ENCODE measurements at places on chromosomes 11 and 22. TPM values are rescaled to one million over a fixed set of nuclear protein-coding genes. Genes with fewer than 3 reads are reported as not detected.

DNA sequence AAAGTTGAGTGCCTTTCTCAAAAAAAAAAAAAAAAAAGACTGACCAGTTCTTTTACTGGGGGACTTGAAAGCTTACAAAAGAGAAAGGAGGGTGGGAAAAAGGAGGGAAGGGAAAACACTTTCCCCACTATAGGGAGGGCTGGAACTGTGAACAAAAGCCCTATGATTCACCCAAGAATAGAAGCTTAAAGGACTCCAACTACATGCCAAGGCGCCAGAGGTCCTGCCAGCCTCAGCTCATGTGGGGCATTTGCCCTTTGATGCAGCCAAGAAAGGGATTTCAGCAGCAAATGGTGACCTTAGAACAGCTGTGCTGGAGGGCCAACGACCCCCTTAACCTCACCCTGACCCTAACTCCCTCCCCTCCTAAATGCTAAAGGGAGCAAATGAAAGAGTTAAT, 160.0 kb downstream of the NTM start:
- H3K36me3 ChIP-seq: no peaks in the 10 kb centered on the region
- H3K4me3 ChIP-seq: no peak overlapping the region
- H3K27me3 ChIP-seq: no peaks in the 10 kb centered on the region

- H3K27me3 ChIP-seq: no peaks in the 10 kb centered on the region
- H3K4me1 ChIP-seq: no peaks in the 10 kb centered on the region
- DNase-seq: peak; percentile 71
- peaks cover 73% of the 10 kb centered on the region for H3K36me3 ChIP-seq
Observed at GRCh38 chr11:134242376-134242775, 10.8 kb downstream of the THYN1 start.

The SHISAL1 gene
- total RNA-seq: 0.22 TPM

DNA sequence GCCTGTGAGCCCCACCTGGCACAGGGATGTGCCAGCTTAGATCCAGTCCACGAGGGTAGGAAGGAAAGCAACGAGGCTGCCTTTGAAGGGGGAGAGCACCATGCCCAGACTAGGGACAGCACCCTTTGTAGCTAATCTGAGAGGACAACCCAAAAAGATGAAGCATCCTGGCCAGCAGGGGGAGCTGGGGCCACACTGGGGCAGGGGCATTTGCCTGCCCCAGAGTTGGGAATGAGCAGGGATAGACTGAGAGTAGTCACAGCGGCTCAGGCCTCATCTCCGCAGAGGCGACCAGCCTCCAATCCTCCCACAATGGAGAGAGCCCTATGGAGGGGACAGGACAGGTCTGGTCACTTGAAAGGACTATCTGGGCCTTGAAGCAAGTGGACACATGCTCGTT, 16.4 kb downstream of the LMO1 start:
- no peaks in the 10 kb centered on the region for H3K4me1 ChIP-seq
- H3K27me3 ChIP-seq: no peaks in the 10 kb centered on the region
- no peak for DNase-seq
- H3K27ac ChIP-seq: no peak overlapping the region
- no peak overlapping the region for H3K4me3 ChIP-seq

DNA sequence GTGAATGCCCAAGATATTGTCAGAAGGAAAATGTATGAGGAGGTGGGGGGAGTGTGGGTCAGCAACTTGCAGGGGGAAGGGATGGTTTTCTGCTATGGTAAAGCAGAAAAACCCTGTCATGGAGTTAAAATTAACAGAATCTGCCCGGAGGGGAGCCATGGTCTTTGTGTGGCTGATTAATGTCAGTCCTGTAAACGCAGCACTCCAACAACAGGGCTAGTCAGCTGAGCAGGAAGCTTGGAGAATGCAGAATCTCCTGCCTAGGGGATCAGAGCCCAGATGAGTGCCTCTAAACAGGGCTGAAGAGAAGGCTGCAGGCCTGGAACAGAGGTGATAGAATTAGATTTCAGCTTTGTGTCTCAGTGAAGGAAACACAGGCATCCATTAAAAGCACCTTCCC, 140.9 kb upstream of the MTNR1B start:
- no peak overlapping the region for H3K27ac ChIP-seq
- no peak overlapping the region for H3K4me3 ChIP-seq
- no peak for DNase-seq

DNA sequence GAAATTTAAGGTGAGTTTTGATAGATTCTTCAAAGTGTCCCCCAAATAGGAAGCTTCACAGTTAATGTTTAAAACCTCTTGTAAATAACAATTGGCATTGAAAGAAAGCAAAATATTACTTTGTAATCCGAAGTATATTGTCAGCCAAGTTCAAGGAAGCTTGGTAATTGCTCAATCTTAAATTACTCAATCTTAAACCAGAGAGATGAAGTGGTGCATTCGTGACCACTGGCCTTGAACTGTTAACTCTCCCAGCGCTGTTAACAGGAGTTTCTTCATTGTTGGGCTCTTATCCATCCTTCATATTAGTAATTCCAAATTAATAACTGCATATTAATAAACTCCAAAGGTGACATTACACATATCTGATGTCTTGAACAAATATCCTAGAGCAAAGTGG, 20.6 kb upstream of the FDX1 start:
- H3K4me1 ChIP-seq: no peaks in the 10 kb centered on the region
- no peaks in the 10 kb centered on the region for H3K27me3 ChIP-seq
- H3K27ac ChIP-seq: no peak overlapping the region
- no peak overlapping the region for H3K4me3 ChIP-seq
- DNase-seq: no peak
- no peaks in the 10 kb centered on the region for H3K36me3 ChIP-seq

DNA sequence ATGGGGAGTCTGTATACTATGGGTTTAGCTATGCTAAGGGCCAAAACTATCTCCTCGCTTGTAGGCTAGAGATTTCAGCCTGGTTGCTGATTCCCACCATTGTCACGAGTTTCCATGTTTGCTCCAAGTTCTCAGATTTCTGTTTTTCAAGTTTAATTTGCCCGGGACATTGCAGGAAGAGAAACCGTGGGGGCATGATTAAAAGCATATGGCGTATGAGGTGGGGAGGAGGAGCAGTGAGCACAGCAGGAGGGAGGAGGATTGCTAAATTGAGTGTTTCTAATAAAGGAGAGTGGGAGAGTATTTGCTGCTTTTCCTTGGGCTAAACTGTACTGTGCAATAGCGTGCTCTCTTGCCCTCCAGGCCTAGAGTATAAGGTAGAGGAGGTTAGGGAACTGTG, 558.4 kb downstream of the METTL15 start:
- H3K4me3 ChIP-seq: no peak overlapping the region
- no peaks in the 10 kb centered on the region for H3K4me1 ChIP-seq
- H3K27me3 ChIP-seq: no peaks in the 10 kb centered on the region
- H3K36me3 ChIP-seq: no peaks in the 10 kb centered on the region
- no peak overlapping the region for H3K27ac ChIP-seq

DNA sequence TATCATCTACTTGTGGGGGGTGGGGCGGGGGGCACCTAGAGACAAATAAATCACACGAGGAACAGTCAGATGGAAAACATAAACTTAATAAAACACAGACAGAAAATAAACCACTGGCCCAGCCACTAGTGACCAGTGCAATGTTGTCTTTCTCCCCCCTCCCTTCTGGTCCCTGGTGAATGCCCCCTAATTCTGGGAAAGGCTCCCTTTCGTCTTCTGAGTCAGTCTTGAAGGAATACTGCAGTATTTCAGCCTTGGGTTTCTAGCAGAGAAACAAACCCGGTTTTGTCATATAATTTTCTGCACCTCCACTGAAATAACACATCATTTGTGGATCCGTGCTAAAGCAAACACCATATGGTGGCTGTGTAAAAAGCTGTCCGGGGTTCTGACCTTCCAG, 101.7 kb downstream of the ABTB2 start:
- H3K27ac ChIP-seq: no peak overlapping the region
- no peaks in the 10 kb centered on the region for H3K27me3 ChIP-seq
- no peaks in the 10 kb centered on the region for H3K36me3 ChIP-seq

The NLRP6 gene
- total RNA-seq: 0.78 TPM

DNA sequence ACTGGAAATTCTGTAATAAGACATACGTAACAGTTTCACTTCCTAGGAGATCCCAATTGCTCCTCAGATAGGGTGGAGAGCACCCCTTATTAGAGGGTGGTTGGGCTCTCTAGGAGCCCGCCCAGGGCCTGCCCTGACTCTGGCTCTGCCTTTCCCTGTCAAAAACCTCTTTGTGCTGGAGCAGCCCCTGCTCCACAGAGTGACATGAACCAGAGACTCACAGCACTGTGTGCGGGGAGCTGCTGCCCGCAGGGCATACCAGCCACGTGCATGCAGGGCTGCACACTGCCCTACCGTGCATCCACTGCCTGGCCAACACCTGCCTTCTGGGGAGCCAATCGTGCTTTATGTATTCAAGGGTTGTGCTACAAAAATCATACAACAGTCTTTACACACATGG, 24.3 kb downstream of the KCNQ1OT1 start:
- H3K36me3 ChIP-seq: no peaks in the 10 kb centered on the region
- H3K27ac ChIP-seq: no peak overlapping the region
- no peaks in the 10 kb centered on the region for H3K4me1 ChIP-seq
- DNase-seq: no peak

DNA sequence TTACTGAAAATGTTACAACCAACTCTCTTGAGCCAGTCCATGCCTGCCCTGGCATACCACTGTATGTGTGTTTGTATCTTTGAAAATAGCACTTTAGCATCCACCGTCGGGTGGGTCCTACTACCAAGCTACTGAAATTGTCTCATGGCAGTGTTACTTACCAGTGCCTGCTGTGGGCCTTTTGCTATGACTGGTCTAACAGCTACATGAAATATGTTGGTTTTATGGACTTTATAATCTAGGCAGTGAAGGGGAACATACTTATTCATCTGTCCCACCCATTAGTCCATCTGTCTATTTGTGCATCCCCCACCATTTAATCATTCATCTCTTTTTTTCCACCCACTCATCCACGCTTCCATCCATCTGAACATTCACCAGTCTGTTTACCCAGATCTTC, 106.0 kb downstream of the NAV2 start:
- H3K27ac ChIP-seq: no peak overlapping the region
- no peaks in the 10 kb centered on the region for H3K4me1 ChIP-seq
- H3K4me3 ChIP-seq: no peak overlapping the region

The RFPL2 gene
- not detected for total RNA-seq

GRCh38 chr22:42142771-42143461, 12.3 kb upstream of the CYP2D6 start:
- peaks cover 7% of the 10 kb centered on the region for H3K36me3 ChIP-seq
- peaks cover 8% of the 10 kb centered on the region for H3K4me1 ChIP-seq
- DNase-seq: peak; percentile 99
- H3K4me3 ChIP-seq: peak overlapping the region; percentile 26

The TPBGL gene
- total RNA-seq: not detected

DNA sequence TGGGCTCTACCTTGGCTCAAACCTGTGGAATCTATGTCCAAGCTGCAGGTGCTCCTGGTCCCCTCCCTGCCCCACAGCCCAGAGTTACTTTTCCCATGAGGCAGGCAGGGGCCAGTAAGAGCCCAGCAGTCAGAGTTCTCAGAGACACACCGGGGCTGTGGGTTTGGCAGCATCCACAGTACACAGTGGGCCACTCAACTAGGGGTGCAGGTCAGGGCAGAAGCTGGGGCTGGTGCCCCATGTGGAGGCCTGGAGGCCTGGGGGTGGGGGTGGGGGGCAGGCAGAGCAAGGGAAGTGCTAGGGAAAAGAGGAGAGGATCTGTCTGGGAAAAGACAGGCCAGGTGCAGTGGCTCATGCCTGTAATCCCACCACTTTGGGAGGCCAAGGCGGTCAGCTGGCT, 2.5 kb downstream of the UPK2 start:
- H3K27ac ChIP-seq: no peak overlapping the region
- DNase-seq: no peak
- H3K4me1 ChIP-seq: no peaks in the 10 kb centered on the region
- H3K36me3 ChIP-seq: no peaks in the 10 kb centered on the region

The IFTAP gene
- total RNA-seq: 6.6 TPM

DNA sequence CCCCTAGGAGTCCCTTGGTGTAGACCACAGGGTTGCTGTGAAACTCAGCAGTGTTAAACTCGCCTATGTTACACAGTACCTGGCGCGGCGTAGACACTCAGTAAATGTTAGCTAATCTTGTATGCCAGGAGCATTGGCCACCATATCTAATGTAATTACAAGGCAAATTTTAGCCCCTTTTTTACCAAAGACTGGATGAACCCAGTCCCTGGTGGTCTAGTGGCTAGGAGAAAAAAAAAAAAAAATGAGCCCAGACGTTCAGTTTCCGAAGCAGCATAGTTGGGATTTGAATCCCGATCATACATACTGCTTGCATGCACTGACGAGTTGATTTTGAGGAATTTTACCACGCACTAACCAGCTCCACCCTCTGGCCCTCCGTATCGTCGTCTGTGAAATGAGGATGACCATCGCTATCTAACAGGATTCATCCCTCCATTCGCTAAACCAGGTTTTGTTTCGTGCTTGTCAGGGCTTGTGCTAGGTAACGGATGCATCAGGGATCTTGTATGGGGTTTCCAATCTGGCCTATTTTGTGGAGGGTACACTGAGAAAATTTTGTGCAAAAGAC, 688 bp downstream of the PTS start:
- peak overlapping the region; percentile 95 for H3K27ac ChIP-seq
- peak overlapping the region; percentile 69 for H3K4me3 ChIP-seq
- no peak for DNase-seq
- no peaks in the 10 kb centered on the region for H3K36me3 ChIP-seq

The MUC2 gene
- 0.04 TPM for total RNA-seq

The SLC22A6 gene
- not detected for total RNA-seq

DNA sequence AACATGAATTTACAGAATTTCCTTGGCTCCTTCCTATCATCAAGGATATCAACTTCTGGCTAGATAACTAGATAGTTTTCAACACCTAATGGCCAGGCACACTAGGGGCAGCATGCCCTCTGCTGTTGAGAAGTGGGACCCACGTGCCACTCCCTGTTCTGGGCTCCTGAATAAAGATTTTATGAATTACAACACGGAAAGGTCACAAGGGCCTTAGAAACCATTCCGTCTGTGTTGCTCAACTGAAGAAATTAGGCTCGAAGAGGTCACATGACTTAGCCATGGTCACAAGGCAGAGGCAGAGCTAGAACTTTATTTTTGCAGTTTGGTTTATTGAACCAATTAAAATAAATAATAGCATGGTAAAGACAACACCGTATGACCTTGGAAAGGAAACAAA, 36.0 kb downstream of the PRCP start:
- H3K36me3 ChIP-seq: no peaks in the 10 kb centered on the region
- no peak overlapping the region for H3K27ac ChIP-seq
- no peaks in the 10 kb centered on the region for H3K4me1 ChIP-seq

- no peaks in the 10 kb centered on the region for H3K36me3 ChIP-seq
- no peak overlapping the region for H3K27ac ChIP-seq
- H3K27me3 ChIP-seq: no peaks in the 10 kb centered on the region
Observed at GRCh38 chr11:44453871-44454270, 111.6 kb upstream of the CD82 start.

GRCh38 chr11:105244160-105244825, 104.7 kb upstream of the CARD18 start:
- H3K27me3 ChIP-seq: no peaks in the 10 kb centered on the region
- no peaks in the 10 kb centered on the region for H3K4me1 ChIP-seq
- no peaks in the 10 kb centered on the region for H3K36me3 ChIP-seq
- H3K4me3 ChIP-seq: no peak overlapping the region
- DNase-seq: no peak

GRCh38 chr11:4183410-4184057, 88.9 kb downstream of the RRM1 start:
- DNase-seq: no peak
- H3K4me3 ChIP-seq: no peak overlapping the region
- H3K27ac ChIP-seq: no peak overlapping the region
- H3K36me3 ChIP-seq: no peaks in the 10 kb centered on the region

GRCh38 chr11:125572916-125573315, 3.6 kb downstream of the EI24 start:
- peaks cover 56% of the 10 kb centered on the region for H3K36me3 ChIP-seq
- H3K4me3 ChIP-seq: no peak overlapping the region
- DNase-seq: no peak
- no peak overlapping the region for H3K27ac ChIP-seq
- no peaks in the 10 kb centered on the region for H3K27me3 ChIP-seq
